Testis (tissue), 5 donors: ENCODE measurements at places on chromosomes 2 and 18. TPM values are rescaled to one million over a fixed set of nuclear protein-coding genes. Genes with fewer than 3 reads are reported as not detected.

The TXNL4A gene
- 158 TPM for polyA plus RNA-seq

The HOXD12 gene
- not detected for polyA plus RNA-seq

The GRHL1 gene
- polyA plus RNA-seq = 4.6 TPM

The PDE6D gene
- polyA plus RNA-seq = 102 TPM

The MAP2 gene
- polyA plus RNA-seq = 15.6 TPM

The ITGB6 gene
- 0.18 TPM for polyA plus RNA-seq

The C2orf72 gene
- polyA plus RNA-seq = 2.7 TPM
